ENCODE measurements at places on chromosomes 5 and 9. TPM values are rescaled to one million over a fixed set of nuclear protein-coding genes. Genes with fewer than 3 reads are reported as not detected.

TYRP1 gene
- total RNA-seq, result not detected

DNA sequence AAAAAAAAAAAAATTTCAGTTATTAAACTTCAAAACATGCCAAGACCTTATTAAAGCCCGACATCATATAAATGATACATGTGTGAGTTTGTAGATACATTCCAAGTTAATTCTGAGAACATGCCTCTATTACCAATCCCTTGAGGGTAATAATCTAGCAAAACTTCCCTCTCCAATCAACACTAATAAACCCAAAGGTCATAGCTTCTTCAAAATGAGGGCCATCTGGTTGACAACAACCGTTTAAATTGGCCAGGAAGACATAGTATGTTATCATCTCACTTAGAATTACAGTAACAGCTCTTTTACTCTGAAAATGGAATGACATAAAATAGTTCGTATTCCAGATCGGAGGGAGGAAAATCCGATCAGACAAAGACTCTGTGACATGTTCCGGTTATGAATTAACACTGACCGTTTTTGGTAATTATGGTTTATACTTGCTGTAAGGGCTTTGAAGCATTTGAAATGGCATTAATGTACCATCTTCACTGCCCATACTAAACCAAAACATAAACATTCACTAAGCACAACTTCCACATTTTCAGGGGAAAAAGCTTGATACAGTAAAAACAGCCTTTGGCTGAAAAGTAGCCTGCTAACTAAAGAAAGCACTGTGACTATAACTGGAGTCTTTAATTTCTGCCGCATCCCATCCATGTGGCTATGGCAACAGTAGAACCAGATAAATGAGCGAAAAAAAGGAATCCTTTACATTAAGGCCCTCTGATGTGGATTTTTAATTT, 50.3 kb downstream of the ANKH start:
- DNase-seq, result no peak

- no peak for DNase-seq
Observed at GRCh38 chr5:175659546-175660253, 1.8 kb downstream of the HRH2 start.

- DNase-seq, result no peak
Observed at GRCh38 chr5:163964671-163965070, 459.3 kb downstream of the MAT2B start.

SHOC1 gene
- total RNA-seq, result not detected

DNA sequence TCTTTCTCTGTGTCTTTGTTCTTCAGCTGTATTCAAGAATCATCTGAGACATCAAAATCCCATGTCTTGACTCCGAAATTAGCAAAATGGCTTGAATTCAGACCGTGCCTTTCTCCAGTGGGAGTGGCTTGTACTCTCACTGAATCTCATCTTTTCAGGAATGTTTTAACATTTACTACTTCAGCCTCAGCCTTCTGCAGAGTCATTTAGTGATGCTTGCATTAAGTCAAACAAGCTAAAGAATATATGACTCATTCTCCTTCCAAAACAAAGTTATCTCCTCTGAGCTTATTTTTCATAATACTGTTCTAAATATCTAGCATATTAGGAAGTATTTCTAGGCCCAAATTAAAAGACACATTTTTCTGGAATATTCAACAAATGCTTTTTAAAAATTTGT, 205.3 kb downstream of the CDH10 start:
- DNase-seq, result no peak

- DNase-seq, result no peak
Observed at GRCh38 chr9:36738318-36738976, 165.8 kb downstream of the MELK start.

DNA sequence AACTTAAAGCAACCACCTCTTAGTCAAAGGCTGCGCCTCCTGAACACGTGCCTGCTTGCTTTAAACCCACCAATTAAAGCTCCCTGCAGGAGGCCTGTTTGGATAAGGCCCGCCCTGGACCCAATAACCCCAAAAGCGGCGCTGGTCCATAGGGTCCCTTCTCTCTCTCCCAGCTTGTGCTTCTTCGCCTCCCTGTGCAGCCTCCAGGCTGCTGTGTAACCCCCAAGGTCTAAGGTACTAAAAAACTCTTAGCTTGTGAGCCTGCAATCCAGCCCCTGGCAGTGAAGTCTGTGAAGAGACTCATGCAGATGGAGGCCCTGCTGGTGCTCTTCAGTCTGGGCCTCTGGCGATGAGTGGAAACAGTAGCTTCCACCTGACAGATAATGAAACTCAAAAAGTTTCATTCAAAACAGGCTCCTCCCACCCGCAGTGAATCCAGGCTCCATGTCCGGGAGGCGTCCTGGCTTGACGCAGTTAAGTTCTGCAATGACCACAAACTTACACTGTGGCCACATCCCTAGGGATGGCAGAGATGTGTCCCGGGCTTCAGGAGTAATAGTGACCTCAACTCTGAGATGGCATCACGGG, 97.3 kb downstream of the PRRT1B start:
- DNase-seq, result no peak

ZBED3 gene
- 1.6 TPM for total RNA-seq

DNA sequence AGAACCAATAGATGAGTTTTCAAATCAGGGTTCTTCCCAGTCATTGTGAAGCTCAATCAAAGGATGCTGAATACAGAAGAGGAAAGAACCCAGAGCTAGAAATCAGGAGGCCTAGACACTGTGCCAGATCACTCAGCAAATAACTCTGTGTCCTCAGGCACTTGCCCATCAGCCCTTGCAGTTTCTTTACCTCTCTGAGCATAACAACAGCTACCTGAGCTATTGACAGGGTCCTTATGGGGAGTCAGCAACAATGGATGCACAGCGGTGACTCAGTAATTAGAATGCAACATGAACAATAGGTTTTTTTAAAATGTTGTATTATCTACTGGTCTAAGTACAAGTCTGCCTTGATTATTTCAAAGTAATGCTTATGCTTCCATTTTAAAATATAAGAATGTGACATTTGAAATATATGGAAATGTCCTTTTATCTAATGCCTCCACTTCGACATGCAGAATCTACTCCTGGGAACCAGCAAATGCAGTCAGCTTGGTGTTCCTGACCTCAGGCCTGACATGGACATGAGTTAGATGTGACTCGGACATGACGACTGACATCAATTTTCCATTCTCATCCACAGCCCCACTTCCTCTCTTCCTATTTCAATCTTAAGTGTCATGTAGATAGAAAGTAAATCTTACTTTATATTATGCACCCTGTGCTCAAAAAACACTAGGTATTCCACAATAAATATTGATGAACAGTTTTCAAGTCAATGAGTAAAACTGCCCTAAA, 155.0 kb downstream of the TLE1 start:
- no peak for DNase-seq

RNF180 gene
- not detected for total RNA-seq

GRCh38 chr9:37430841-37431597, 8.5 kb downstream of the GRHPR start:
- DNase-seq, result no peak

IL3 gene
- total RNA-seq, result not detected

DNA sequence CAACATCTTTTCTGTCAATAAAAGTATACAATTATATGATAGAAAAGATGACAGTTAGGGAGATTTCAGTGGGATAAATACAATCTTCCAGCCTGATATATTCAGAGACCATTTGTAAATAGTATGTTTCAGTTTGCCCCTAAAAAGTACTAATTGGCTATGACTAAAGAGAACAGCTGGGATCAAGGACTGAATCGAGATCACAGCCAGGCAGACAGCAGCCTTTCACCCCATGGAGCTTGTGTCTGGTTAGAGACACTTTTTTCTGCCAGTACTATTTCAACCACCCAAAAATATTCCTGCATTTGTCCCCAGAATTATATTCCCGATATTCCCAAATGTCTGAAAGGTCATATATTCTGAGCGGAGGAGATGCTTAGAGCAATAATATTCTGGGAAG, 577.3 kb upstream of the TLE4 start:
- DNase-seq, result no peak

- no peak for DNase-seq
Observed at GRCh38 chr5:97422678-97423077, 239.6 kb upstream of the RIOK2 start.

HAPLN1 gene
- total RNA-seq, result not detected

- no peak for DNase-seq
Observed at GRCh38 chr9:87372356-87372851, 125.3 kb upstream of the DAPK1 start.

- no peak for DNase-seq
Observed at GRCh38 chr9:81395676-81396054, 293.7 kb downstream of the TLE1 start.

DNA sequence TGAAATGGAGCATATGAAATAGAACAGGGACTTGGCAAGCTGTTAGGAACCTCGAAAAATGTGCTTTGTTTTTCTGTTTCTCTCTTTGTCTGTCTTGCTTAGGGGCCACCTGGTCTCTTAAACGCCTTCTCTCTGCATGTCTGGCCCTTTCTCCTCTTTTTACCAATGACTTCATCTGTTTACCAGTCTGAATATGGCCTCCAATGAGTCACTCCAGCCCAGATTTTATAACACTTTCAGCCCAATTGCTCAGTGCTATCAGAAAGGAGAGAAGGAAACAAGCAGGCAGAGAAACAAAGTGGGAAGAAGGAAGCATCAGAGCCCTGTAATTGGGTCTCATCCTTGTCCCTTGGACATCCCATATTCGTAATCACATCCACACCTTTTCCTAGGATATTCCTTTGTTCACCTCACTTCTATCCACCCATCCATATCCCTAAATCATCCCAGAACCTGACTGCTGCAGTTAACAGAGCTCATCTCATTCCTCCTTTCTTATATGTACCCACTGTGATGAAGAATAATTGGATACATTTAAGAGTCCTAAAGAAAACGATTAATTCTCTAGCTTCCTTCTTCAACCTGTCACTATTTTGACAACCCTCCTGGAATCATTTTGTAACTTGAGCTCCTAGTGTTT, 151.8 kb upstream of the GPR151 start:
- DNase-seq, result no peak

GRCh38 chr5:176618783-176619182, 8.8 kb upstream of the GPRIN1 start:
- DNase-seq, result no peak

GRCh38 chr5:5042806-5043205, 97.3 kb upstream of the ADAMTS16 start:
- DNase-seq, result no peak

GRCh38 chr5:27140831-27141230, 102.4 kb upstream of the CDH9 start:
- DNase-seq, result no peak

GRCh38 chr5:150781706-150782614, 3.4 kb downstream of the SMIM3 start:
- DNase-seq, result no peak

LIX1 gene
- total RNA-seq, result not detected

ZNF300 gene
- 8.1 TPM for total RNA-seq

F2RL2 gene
- total RNA-seq, result not detected

- no peak for DNase-seq
Observed at GRCh38 chr5:76804266-76804665, 14.6 kb upstream of the F2RL1 start.

DNA sequence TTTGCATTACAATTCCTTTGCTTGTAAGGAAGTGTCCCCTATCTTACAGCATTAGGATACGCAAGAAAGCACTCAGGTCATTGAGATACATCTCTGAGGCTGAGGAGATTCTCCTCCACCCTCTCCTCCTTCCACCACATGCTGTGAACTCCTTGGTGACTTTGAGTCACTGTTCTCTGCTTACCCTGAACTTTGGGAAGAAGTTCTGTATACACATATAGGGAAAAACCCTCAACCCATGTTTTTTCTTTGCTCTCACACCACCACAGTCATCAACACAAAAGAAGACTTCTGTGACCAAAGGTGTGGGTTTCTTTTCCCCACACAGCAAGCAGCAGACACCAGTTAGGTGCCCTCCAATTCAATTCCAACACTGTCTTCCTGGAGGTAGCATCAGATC, 38.1 kb downstream of the CNOT6 start:
- DNase-seq, result no peak

GRCh38 chr9:111037708-111038330, 451 bp downstream of the LPAR1 start:
- DNase-seq, result no peak
